ENCODE measurements at places on chromosomes 6 and 20. TPM values are rescaled to one million over a fixed set of nuclear protein-coding genes. Genes with fewer than 3 reads are reported as not detected.

Gene KCNG1
- 0.65 TPM for total RNA-seq

Gene TASP1
- total RNA-seq: 6.9 TPM

Gene SLC16A10
- 11.3 TPM for total RNA-seq

Gene SEMG1
- total RNA-seq: not detected

Gene MAS1
- total RNA-seq: not detected

Gene PLG
- total RNA-seq: not detected

Gene TMC2
- total RNA-seq: not detected
